ENCODE measurements at places on chromosomes 4 and X. TPM values are rescaled to one million over a fixed set of nuclear protein-coding genes. Genes with fewer than 3 reads are reported as not detected.

The EGF gene
- 33.7 TPM for total RNA-seq

The CSAG1 gene
- total RNA-seq = not detected

The NAA11 gene
- total RNA-seq = not detected

The AKAP14 gene
- total RNA-seq = 0.29 TPM

The POU3F4 gene
- not detected for total RNA-seq

The KLB gene
- not detected for total RNA-seq

The TXK gene
- 0.68 TPM for total RNA-seq

The GLOD5 gene
- not detected for total RNA-seq

The SYNPO2 gene
- not detected for total RNA-seq

The COX18 gene
- total RNA-seq = 15.9 TPM

The SPATA4 gene
- total RNA-seq = not detected

The SSR4 gene
- 218 TPM for total RNA-seq

The MAGEA10 gene
- not detected for total RNA-seq

The NLGN3 gene
- 3.0 TPM for total RNA-seq

The MTM1 gene
- 6.0 TPM for total RNA-seq

The KDR gene
- total RNA-seq = 1.8 TPM

The ATP2B3 gene
- total RNA-seq = not detected

The MAGEE1 gene
- total RNA-seq = 4.4 TPM

The CXorf49 gene
- not detected for total RNA-seq

The SMIM10L2A gene
- total RNA-seq = 6.7 TPM

The PAK3 gene
- 0.89 TPM for total RNA-seq

The TMPRSS11D gene
- not detected for total RNA-seq

The CCSER1 gene
- 1.7 TPM for total RNA-seq

The ARHGAP6 gene
- 1.1 TPM for total RNA-seq

The IL21 gene
- not detected for total RNA-seq

The SPOCK3 gene
- total RNA-seq = 20.9 TPM

The PACRGL gene
- 19.4 TPM for total RNA-seq

The PRIMPOL gene
- 10.1 TPM for total RNA-seq

The AWAT2 gene
- not detected for total RNA-seq

The KIT gene
- total RNA-seq = 167 TPM

The CLDN34 gene
- total RNA-seq = 0.47 TPM

The HELT gene
- not detected for total RNA-seq

The PAGE5 gene
- not detected for total RNA-seq
